ENCODE measurements at places on chromosomes 11 and 22.
A peak's percentile ranks its signal among the peaks of the same experiment; 100 is the strongest.

- no peak for DNase-seq
Measured at GRCh38 chr11:5690216-5690615, 626 bp downstream of the TRIM22 start.

GRCh38 chr22:44363013-44363979 lies 50.5 kb upstream of the SHISAL1 start:
- no peak for DNase-seq

- DNase-seq, result no peak
Measured at GRCh38 chr22:49051491-49052022, 776.1 kb downstream of the BRD1 start.

DNA sequence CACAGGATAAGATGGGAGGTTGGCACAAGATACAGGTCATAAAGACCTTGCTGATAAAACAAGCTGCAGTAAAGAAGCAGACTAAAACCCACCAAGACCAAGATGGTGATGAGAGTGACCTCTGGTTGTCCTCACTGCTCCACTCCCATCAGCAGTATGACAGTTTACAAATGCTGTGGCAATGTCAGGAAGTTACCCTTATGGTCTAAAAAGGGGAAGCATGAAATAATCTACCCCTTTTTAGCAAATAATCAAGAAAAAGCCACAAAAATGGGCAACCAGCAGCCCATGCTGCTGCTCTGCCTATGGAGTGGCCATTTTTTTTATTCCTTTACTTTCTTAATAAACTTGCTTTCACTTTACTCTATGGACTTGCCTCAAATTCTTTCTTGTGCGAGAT lies 8.7 kb upstream of the PIWIL4 start:
- peak; percentile 53 for DNase-seq

DNA sequence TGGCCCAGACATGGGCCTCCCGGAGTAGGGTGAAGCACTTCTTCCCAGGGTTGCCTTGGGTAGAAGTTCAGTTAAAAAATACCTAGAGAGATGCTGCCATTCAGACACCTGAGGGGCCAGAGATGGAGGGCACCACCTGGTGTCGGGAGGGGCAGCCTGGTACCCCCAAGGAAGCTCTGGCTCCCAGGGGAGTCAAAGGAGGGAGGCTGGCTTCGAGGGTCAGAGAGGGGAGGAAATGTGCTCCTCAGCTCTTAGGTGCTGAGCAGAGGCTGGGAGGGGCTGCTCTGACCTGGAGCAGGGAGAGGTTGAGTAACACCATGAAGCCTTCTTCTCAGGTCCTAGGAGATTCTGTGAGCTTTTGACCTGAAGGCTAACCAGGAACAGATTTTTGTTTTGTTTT lies 1.1 kb downstream of the USP35 start:
- DNase-seq, result no peak

DNA sequence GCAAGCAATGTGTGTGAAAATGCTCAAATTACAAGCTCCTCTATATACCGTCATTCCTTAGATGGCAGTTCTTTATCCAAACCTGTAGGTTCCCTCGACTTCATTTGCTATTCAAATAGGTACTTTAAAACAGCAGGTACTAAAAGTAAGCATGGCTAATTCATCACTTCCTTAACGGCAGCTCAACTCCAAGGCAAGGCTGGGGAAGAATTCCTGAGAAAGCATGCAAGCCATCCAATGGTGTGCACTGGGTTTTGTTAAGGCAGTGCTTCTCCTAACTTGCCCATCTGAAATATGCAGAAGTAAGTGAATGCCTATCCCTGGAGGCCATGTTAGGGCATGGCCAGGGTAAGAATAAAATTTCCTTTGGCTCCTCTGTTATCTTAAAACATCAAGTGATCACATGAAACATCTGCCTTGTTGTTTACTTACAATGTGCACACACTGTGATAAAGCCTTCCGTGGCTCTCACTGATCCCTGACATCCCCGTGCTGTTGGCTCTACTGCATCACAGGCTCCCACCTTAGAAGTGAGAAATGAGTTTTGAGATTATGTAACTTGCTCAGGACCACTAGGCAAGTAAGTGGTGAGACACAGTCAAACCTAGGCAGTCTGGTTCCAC lies 52.1 kb downstream of the SMCO4 start:
- no peak for DNase-seq

GRCh38 chr11:89490981-89491690 lies at the start of gene NOX4:
NOX4 (minus strand) TSS chr11:89491375; CDS start chr11:89491246, 129 bp downstream.
- no peak for DNase-seq

- DNase-seq, result no peak
Measured at GRCh38 chr11:120254788-120255518, 15.0 kb downstream of the POU2F3 start.

DNA sequence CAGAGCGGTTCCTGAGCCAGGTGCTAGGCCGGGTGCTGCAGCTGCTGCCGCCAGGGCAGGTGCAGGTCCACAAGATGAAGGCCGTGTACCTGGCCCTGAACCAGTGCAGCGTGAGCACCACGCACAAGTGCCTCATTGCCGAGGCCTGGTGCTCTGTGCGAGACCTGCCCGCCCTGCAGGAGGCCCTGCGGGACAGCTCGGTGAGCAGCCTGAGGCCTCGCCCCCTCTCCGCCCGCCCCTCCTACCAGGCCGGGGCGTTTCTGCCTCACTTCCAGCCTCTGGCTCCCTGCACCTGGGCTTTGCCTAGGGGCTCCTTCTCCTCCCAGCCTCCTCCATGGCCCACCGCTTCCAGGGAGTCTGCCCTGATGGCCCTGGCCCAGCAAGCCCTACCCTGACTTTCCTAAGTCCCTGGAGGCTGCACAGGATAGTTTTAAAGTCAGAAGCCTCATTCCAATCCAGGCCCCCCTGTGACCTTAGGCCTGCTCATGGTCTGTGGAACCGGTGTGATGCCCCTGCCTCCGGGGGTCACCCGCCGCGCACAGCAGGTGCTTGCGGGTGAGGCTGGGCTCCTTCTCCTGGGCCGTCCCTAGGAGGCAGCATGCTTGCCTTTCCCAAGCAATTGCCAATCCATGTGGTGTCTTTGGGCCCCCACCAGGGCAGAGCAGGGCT lies 5.5 kb downstream of the TCIRG1 start:
- no peak for DNase-seq

- DNase-seq, result no peak
Measured at GRCh38 chr11:20623252-20623651, 23.8 kb downstream of the SLC6A5 start.

DNA sequence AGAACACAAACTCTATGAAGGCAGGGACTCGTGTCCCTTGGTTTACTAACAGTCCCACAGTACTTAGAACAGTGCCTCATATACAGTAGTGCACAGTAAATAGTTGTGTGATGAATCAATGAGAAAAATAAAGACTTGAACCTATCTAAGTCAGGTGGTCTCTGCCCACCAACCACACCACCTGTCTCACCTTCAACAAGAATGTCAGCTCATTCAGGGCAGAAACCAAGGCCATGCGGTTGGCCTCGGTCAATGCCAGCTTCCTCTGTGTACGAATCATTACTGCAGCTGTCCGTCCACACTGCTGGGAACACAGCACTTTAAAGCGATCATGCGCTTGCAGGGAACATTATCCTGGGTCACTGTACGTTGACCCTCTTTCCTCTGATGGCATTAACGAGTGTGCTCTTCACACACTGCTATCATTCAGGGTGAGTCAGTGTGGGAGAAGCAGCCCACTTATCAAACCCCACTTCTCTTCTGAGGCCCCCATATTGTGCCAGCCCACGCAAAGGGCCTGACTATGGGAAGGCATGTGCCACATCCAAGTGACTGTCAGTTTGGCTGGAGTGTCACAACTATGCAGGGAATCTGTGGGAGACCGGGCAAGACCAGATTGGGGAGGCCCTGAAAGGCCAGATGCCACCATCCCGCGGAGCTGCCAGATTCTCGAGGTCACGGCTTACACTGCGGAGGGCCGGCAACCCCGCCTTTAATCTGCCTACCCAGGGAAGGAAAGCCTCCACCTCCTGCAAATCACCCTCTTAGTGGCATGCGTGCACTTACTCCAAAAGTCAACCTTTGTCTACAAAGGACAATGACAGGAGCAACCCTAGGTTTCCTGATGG lies 36.1 kb downstream of the LARGE1 start:
- no peak for DNase-seq

GRCh38 chr22:44727709-44728108 lies 24.7 kb upstream of the ARHGAP8 start:
- no peak for DNase-seq

DNA sequence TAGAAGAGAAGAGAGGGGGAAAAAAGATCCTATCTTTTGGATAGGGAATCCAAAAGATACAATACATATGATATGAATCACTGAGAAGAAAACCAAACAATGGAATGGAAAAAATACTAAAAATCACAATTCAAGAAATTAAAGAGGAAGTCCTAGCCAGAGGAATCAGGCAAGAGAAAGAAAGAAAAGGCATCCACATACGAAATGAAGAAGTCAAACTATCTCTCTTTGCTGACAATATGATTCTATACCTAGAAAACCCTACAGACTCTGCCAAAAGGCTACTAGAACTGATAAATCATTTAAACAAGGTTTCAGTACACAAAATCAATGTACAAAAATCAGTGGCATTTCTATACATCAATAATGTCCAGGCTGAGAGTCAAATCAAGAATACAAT lies 91.4 kb downstream of the EFCAB6 start:
- DNase-seq, result no peak

DNA sequence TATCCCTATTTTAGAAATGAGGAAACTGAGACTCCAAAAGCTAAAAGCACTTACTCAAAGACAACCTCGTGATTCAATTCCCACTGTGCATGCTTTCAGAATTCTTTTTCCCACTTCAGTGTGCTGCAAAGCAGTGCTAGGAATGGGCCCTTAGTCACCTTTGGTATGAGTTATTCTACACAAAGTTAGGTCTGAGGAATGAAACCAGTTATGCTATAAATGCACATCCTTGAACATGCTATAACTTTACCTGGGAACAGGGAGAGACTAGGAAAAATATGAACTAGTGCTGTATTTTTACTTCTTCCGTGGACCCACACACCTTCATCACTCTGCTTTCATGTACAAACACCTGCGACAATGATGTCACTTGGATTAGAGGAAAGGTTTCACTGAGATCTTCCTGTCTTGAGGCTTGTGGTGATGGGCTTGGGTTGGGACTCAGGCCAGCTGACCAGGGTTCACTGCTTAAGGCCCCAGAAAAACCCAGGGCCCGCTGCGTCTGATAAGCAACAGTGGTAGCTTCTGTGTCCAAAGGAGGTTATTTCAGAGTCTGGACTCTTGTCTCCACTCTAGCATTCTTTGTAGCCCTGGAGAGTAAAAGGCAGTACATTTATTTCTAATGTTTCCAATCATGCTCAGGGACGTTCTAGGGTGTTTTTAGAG lies 81.6 kb downstream of the ZC3H12C start:
- DNase-seq, result no peak

GRCh38 chr11:94128291-94128745 lies 323 bp upstream of the PANX1 start:
- peak; percentile 81 for DNase-seq

DNA sequence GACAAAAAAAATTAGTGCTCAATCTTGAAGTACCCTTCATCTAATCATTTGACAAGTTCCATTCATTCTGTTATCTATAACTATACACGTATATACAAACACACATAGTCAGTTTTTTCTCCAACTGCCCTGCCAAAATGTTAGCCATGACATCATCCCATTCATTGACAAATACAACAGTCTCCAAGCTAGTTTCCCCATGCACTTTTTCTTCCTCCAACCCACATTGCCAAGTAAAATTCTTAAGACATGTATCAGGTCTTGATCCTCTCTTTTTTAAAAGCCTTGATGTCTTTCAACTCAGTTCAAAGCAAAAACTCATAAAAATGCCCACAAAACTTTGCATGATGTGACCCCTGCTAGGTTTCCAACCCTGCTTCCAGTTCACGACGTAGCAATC lies 58.1 kb downstream of the DDI1 start:
- DNase-seq, result no peak

DNA sequence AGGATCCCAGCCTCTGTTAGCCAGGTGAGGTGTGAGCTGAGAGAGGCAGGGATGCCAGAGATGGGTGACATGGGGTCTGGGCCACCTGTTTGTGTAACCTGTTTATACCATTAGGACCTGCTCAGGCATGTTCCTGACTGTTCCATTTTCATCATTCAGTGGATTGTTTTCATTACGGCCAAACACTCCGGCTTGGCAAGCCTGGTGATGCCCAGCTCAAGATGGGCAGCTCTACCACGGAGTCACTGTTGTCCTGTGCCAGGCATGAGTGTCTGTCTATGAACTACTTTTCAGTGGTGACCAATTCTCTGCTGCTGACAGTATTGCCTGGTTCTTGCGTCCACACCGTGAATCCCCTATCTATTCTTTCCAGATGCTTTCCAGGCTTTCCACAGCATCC lies 71.5 kb upstream of the SLC22A12 start:
- DNase-seq, result no peak

DNA sequence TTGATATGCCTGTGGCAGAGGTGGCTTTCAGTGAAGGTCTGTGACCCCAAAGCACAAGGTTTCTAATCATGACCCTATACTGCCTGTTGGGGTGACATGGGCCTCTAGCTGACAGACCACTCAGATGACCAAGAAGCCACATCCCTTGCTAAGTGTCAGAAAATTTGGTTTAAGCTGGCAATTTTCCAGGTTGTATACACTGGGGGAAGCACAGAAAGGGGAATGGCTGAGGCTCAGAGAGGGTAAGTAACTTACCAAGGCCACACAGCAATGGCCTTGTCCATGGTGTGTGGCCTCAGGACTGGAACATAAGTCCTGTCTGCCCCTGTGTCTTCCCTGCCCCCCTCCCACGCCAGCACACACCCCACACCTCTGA lies 66.9 kb upstream of the PRDM11 start:
- DNase-seq, result no peak

GRCh38 chr11:110491577-110492320 lies 62.0 kb downstream of the FDX1 start:
- no peak for DNase-seq

DNA sequence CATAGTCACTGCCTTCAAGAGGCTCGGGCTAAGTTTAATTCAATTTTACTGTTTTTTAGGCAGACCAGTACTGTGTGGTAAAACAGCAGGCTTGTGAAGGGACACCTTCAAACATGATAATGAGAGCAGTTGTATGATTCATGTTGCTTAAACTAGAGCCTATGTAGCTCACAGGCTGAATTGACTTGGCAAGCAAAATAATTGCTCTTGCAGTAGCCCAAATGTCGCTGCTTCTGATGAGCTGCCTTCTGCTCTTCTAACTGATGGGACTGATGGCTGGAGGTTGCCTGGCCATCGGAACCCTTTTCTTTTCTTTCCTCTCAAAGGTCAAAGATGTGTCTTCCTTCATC lies 137.6 kb downstream of the MAML2 start:
- DNase-seq, result no peak

GRCh38 chr11:126992804-126993111 lies 7.8 kb downstream of the KIRREL3 start:
- no peak for DNase-seq

DNA sequence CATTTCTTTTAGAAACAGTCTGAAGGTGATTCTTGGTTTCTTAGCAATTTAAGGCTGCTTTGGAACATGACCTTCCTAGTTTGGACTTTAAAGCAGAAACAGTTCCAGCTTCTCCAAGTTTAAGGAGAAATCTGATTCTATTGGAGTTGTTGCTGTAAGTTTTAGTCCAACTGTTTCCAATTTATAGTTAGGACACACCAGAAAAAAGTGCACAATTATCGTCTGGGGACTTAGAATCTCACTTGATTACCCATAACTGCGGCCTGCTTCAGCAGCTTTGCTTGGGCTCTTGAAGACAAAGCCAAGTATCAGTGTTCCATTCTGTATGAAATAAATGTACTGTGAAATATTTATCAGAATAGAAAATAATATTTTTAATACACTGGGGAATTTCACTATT lies 246.6 kb downstream of the TMEM135 start:
- no peak for DNase-seq

GRCh38 chr22:36277482-36278291 lies 24.8 kb downstream of the APOL1 start:
- DNase-seq, result peak; percentile 14

- DNase-seq, result no peak
Measured at GRCh38 chr11:65185869-65186341, 4.2 kb downstream of the CAPN1 start.

Measured in KG1 (cell line).